Effector memory CD4-positive, alpha-beta T cell (primary cell): ENCODE measurements at places on chromosomes 1 and 21.

GRCh38 chr1:156692925-156693847 lies 12.2 kb downstream of the CRABP2 start:
- DNase-seq = no peak

DNA sequence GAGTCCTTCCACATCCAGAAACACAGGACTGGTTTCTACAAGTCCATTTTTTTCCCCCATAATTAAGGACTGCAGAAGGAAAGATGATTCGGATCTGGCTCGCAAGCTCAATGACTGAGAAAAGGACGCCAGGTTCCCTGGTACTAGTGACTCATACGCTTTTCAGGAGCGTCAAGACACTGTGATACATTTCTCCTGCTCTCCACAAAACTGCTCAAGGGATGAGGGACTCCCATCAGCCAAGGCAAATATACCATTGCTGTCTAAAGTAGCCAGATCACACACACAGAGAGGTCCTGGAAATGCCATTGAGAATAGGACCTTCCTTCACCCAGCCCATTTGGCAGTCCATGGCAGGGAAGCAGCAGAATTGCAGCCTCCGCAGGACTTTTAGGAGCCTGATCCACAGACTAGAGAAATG lies 253.6 kb upstream of the IRF2BP2 start:
- no peak for DNase-seq

DNA sequence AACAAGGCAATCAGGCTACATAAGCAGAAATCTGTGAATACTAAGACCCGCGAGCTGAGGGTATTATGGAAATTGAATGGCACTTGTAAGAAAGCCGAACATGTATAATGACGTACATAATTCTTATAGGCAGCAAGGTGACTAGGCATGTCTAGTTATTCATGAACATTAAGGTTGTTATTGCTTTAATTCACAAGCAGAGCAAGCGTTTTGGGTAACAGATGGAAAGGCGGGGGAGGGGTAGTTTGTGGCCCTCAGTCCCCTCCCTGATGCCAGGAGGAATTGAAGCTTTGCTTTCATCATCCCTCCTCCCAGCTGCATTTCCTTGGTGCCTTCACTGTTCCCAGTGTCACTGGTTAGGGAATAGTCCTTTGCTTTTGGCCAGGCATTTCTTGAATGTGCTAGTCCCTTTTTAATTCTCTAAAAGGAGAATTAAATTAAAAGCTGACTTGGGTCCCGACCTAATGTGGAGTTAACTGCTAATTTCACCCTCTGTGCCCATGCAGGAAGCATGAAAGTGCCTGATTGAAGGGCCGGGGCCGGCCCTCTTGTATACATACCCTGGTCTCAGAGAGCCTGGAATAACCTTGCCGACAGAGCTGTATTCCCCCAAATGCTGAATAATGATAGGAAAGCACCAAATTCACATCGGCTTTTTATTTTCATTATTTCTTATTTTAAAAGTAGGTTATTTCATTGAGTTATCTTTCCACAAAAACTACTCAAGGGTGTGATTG lies 42.5 kb downstream of the RYR2 start:
- DNase-seq = no peak

DNA sequence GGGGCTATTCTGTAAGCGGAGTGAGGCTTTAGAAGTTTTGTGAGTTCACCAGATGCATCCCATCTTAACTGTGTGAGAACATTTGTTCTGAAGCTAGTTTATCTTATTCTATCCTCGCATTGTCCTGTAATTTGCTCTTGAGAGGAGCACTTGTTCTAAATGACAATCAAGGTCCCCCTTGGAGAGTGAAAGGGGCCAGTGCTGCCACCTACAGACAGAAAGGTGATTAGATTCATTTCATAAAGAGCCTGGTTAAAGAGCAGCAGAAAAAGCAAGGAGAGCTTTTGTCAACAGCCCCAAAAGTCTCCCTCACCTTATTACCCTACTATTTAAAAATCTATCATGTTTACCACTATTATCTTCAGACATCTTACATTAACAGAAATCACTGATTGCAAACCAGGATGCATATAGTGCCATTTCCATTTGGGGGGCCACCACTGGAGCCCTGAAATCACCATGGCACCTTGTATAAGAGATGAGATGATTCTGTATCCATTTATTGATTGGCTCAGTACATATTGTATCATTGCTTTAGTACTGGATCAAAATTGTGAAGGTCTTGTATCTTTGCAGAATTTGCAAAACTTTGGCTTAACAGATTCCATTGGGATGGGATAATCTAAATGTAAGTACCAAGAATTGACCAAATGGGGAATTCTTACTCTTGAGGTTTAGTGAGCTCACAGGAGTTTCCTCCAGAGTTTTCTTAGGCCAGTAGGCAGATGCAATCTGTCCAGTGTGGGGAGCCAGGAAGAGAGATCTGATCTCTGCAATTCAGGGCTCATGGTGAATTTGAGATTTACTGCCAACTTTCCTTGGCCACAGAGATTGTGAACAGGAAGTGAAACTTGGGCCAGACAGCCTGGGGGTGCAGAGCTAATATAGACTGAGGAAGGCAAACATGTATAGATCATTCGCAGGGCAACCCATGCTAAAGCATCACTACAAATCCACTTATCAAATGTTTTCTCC lies 64.3 kb upstream of the TRABD2B start:
- DNase-seq = no peak

- DNase-seq = no peak
Observed at GRCh38 chr1:36137776-36138175, 11.5 kb downstream of the TRAPPC3 start.
